ENCODE measurements at places on chromosomes 4 and X.

DNA sequence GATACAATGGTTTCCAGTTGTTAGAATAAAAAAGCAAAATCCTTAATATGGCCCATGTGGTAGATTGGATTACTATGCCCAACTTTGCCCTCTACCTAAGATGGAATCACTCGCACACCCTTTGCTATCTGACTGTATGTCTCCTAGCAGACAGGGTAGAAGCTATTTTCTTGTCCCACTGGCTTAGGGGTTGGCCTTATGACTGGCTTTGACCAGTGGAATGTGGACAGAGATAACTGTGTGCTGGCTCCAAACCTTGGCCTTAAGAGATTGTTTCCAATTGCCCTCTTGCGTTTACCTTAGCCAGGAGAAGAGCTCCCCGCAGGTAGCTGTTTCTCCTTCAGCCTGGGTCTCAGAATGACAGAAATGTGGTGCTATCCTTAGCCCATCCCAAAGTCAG, 355.9 kb downstream of the BCOR start:
- no peak for DNase-seq

GRCh38 chrX:107504006-107504405, 54.6 kb downstream of the FRMPD3 start:
- DNase-seq, result no peak

GRCh38 chr4:77761595-77761994, 57.6 kb downstream of the CNOT6L start:
- no peak for DNase-seq

DNA sequence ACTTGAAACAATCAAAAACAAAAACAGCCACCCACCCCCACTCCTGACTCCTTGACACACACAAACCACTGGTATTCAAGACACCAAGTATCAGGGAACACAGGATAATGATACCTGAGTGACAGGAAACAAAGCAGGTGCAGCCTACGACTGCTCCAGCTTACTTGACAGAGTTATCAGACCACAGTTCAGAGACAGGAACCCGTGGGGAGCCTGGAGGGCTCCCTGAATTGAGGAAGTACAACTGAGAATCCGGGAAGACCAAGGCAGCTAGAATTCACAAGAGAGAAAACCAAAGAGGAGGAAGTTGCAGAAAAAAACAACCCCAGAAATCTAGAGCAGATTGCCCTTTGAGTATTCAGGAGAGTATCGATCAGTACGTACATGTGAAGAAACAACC, 20.5 kb downstream of the COMMD8 start:
- DNase-seq, result no peak

GRCh38 chr4:150051111-150051510, 27.1 kb upstream of the DCLK2 start:
- DNase-seq, result no peak

GRCh38 chr4:181562399-181562798, 680.8 kb upstream of the TENM3 start:
- DNase-seq, result no peak

GRCh38 chr4:26780539-26780938, 80.1 kb upstream of the STIM2 start:
- no peak for DNase-seq

GRCh38 chr4:10524196-10524833, 67.1 kb upstream of the ZNF518B start:
- no peak for DNase-seq

DNA sequence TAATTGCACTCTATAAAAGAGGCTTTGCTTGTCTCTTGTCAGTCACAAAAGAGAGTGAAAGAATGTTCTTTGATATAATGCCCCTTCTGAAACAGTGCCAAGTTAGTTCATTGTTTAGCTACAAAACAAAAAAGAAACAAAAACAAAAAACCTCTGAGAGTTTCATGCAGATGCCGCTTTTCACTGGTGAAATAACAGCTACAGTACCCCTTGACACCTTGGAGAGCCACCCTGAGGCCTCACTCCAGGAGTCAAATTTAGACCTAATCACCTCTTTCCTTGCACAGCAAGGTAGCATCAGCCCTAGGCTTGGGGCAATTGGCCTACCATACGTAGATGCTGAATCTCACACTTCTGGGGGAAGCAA, 185.2 kb downstream of the UNC5C start:
- DNase-seq, result no peak

DNA sequence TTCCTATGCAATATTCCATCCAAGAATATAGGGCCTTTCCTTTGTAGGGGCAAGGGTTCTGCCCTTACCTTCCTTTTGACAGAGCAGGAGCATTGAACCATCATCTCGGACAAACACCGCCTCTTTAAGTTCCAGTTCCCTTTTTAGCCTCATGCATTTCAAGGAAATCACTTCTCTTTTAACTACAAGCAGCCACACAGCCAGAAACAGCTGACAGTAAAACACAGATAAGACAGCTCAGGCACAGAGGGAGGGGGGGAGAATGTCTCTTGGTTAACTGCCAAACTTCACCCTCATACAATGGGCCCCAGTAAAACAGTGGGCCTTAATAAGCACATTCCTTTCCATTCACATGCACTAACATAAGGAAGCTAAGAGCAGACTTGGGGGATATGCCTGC, 648.3 kb downstream of the GABRG1 start:
- no peak for DNase-seq

DNA sequence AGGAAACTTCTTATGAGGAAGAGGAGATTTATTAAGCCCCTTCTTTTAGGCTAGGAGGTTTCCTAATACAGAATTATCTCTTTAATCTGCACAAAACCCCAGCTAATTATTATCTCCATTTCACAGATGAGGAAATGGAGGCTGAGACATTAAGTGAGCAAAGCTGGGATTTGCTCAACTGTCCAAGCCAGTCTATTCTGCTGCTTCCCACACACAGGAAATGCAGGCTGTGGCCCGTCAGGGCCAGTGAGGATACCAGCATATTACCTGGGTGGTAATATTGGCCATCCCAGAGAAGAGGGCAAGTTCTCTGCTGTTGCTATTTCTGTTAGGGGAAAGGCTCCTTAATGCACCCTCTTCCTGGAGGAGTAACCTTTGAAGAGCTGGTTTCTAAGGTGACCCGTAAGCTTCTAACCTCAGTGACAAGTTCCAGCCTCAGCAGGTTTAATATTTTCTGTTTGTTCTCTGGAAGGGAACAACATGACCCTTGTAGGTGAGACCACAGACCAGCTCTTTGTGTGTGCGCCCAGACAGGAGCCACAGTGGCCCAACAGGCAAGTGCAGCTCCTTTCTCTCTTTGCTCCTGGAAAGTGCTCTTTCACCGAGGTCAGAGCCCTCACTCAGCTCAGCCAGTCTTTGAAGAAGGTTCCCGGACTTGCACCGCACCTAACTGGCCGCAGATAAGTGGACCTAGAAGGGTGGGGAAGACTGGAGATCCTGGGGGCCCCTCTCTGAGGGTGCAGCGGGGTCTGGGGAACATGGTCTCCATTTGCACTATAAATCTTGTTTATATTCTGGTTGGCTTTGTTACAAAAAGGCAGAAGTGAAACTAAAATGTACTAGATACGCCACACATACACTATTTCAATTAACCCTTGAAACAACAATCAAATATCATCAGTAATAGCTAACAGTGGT, 35.5 kb downstream of the TBC1D9 start:
- DNase-seq, result no peak

DNA sequence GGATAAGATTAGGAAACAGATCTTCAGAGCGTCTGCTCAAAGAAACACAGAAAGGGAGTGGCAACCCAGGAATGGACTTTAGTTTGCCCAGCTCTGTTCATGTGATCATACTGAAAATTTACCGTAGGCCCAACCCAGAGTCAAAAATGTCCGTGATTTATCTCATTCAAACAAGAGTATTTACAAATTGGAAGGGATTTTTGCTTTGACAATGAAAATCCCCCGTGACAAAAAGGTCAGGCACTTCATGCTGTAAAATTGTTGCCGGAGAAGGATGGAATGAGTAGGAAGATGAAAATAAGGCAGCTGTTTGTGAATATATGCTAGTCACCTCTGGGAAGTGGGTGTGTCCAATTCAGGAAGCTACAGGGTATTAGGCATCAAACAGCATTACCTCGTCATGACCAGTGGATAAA, 1.2 kb downstream of the SULT1B1 start:
- peak; percentile 3 for DNase-seq

DNA sequence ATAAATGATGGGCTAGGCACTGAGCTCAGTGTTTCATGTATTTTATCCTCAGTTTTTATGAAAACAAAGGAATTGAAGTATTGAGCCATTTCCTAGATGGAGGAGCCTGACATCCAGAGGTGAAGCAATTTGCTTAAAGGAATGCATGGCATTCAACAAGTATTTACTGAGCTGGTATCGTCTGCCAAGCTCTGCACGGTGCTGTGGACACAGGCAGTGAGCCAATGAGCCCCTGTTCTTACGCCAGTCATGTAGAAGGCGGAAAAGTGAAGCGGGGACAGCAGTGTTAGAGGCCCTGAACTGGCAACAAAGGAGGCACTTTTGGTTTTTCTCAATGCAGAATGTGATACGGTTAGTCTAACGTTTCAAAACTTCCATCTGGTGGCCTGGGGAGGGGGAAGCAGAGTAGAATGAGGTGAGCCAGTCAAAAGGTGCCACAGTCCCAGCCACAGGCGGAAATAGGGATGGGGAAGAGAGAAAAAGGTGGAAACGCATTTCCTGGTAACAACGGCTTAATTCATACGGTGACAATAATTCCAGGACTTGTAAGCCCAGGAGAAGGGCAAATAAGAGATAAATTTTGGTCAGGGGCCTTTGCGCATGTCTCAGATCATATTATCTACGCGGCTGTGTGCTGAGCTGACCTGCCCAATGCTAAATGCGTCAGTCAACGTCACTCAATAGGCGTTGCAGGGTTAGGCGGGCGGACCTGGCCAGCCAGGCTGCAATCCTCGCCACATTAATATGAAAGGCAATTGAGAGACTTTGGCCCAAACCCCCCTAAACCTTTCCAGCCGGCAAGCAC, 133.9 kb downstream of the AFAP1 start:
- DNase-seq, result no peak

GRCh38 chrX:4043951-4044350, 330.5 kb upstream of the PRKX start:
- no peak for DNase-seq

DNA sequence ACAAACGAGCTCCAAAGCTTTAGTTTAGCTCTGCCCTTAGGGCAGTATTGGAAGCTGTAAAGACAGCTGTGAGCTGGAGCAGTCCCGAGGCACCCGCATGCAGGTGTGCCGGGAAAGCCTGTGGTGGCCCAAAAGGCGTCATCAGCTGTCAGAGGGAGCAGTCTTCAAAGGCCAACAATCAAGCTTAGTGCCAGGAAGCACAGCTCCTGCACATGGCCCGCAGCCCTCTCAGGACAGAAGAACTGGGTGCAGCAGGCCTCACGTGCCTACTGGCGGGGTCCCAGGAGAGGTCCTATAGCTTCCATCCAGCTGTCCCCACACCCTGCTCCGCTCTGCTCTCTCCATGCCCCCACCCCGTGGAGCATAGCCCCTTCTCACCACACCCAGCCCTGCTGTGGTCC, 92.2 kb upstream of the TRIM2 start:
- no peak for DNase-seq

GRCh38 chr4:128871948-128872347, 62.4 kb downstream of the JADE1 start:
- no peak for DNase-seq

DNA sequence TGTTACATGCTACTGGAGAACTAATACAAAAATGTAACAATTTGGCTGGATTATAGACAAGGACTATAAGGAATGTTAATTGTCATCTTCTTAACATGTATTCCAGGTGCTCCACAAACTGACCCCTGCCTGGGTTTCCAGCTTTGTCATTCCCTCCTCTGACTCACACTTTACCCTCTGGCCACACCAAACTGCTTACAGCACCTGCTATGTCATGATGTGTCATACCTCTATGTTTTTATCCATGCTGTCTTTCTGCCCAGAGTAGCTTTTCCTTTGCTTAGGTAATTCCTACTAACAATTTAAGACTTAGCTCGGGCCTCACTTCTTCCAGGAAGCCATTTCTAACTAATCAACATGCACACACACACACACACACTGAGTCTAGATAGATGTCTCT, 14.0 kb upstream of the SHROOM4 start:
- DNase-seq, result no peak

DNA sequence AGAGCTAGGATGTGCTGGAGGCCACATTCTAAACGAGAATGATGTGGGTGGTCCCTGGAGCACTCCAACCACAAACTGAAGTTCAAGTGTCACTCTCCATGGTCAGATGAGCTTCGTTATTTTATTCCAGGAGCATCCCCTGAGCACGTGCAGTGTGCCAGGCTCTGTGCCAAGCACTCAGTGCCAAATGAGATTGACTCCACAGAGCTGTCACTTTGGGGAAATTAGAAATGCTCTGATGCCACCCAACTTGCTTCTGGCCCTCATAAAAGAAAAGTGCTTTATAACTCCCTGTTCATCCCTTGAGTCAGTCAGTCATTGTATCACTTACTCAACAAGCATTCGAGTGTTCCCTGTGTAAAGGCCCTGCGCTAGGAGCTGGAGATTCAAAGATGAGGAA, 91.2 kb downstream of the RTL5 start:
- no peak for DNase-seq

DNA sequence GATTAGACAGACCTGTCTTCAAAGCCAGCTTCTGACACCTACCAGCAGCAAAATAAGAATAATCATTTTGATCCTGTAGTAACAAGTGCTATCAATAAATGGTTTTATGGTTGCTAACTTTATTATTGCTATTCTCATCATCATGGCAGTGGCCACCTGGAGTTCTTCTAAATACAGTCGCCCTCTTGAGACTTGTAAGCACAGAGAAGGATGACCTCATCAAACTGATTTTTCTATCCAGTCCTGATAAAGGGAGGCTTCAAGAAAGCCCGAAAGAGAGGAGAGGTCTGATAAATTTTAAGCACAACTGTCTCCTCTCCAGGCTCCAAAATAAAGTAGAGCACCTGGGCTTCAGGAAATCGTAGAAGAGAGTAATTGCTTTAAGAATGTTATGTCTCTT, 286.4 kb downstream of the USP46 start:
- no peak for DNase-seq

DNA sequence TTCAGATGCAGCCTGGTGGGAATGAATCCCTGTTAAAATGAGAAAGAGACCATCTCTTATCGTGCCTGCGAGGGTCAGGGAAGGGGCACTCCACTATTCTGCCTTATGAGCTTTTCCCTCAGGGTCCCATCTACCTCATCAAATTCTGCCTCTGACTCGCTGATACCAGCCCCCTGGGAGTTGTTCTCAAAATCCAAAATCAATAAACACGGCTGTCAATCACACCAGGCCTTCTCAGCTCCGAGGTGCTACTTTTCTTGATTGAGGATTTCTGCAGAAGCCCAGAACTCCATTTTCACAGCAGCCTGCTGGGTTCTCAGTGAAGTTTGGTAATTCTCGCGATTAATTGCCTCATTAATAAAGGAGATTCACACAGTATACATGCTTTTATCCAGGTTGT, 312.6 kb downstream of the STIM2 start:
- DNase-seq, result no peak

- no peak for DNase-seq
These were observed 582.4 kb upstream of the FAM241A start for GRCh38 chr4:111562826-111563225.

GRCh38 chrX:153876112-153876491, 9.9 kb downstream of the L1CAM start:
- no peak for DNase-seq
